GM12865 (cell line): ENCODE measurements at places on chromosomes 12 and 14.

DNA sequence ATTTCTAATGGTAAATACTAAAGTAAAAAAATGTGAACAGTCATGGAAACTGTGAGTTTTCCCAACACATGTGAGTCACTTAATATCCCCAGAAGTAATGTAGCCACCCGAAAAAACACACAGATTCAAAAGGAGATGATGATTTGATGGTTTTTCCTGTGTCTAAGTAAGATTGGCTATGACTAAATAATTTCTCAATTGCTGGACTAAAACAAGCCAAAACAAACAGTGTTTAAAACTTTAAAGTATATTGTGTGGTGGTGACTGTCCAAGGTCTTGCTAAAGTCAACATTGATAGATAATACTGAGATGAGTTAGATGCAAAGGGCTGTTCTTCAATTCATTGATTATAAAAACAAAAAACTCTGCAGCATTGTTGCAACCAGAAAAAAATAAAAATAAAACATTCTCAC lies 89.6 kb upstream of the SOX5 start:
- no peak for DNase-seq

DNA sequence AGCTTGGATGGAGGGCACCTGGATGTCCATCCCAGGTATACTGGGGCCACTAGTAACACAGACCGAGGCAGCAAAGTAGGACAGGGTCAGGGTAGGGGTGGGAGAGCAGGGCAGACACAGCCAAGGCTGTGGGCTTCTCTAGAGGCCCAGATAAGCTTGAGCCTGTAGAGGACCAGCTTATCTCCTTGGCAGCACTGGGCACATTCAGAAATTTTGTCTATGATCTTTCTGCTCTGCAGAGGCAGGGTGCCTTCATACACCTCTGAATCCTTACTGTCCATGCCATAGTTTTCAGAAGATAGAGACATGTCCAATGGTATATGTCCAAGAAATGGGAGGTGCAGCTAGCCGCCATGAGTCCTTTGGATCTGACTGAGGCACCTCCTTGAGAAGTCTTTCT lies 26.4 kb upstream of the USP15 start:
- no peak for DNase-seq

DNA sequence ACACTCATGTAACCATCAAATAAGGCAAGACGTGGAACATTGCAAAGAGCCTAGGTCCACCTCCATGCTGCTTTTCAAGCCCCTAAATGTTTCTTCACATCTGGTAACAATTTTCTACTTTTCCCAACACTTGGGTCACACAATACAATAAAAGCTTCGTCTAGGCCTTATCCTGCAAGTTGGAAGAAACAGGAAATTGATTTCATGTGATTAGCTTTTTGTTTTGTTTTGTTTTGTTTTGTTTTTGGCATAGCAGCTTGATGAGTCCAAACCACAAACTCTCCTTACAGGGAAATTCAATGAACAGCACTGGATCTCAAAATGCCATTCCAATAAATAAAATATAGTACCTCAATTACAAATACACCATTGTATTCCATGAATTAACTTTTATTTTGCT lies 19.3 kb downstream of the TAS2R50 start:
- DNase-seq, result no peak

DNA sequence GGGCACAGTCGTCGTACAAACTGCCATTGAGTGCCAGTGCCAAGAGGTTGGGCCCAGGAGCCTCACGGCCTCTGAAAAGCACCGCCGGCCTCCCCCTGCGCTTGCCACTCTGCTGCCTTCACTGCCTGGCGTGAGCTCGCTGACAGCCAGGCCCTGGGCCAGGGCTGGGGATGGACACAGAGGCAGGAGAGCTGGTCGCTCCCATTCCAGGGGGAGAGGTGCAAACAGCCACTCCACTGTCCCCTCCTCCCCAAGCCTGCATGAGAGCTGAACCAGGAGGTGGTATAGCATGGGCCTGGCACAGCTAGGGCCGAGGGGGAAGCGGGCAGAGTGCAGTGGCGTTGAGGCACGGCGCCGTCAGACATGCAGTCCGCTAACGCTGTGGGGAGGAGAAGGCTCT lies 4.6 kb downstream of the ADSS1 start:
- DNase-seq, result no peak

DNA sequence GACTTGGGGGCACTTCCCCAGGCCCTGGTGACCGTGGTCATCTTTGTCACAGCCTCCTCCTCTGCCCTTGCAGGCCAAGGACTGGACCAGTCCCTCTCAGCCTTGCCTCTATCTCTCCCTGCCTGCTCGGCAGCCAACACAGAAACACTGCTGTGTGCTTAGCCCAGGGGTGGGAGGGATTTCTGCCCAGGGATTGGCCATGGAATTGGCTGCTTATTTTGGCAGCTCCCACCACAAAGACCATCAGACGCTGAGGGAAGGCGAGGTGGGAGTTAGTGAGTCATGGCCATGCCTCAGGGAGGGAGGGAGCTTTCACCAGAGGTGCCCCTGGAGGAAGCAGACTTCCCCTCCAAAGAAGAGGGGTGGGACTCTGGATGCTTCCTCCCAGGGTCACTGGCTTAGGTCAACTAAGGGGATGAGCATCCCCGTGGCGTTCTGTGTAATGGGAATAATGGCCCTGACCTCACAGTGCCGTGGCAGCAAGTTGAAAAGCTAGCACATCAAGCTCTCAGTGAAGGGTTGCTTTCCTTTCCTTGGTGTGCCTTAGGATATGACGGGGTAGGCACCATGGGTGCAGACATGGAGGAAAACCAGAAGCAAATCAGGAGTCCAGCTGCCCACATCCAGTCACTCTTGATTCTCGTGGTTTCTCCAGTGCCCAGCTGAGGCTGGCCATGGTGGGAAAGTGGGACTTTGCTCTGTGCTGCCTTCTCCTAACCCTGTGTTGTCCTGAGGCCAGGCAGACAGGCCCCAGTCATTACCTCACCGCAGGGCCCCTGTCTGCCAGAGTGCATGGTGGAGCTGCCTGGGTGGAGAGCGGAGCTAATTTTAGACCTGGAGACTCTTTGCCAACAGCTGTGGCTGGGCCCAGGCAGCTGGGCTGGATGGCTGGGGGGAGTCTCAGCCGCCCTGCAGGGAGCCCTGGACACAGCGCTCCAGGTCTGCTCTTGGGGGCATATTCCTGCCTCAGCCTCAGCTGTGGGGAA lies 21.4 kb downstream of the B4GALNT3 start:
- no peak for DNase-seq

- DNase-seq, result no peak
These were observed 26.3 kb downstream of the ITGA7 start for GRCh38 chr12:55681142-55682077.

GRCh38 chr14:94936401-94936892 lies 166.5 kb upstream of the GSC start:
- DNase-seq, result no peak

- DNase-seq, result peak; percentile 72
These were observed 594 bp downstream of the ZCCHC8 start for GRCh38 chr12:122499991-122500684.

DNA sequence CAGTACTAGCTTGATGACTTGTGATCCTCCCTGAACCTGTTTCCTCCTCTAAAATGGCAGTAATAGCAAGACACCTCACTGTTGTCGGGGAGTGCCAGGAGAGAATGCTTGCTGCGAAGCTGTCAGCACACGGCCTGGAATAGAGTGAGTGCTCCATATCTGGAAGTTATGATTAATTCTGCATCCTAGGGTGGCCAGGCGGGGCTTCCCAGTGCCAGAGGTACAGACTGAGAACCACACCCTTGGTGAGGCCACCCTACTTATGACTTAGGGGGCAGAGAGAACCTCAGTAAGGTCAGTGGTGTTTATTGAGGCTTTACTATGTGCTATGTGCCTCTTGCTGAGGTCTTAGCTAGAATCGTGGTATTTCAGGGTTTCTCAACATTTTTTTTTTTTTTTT lies 20.1 kb downstream of the MORN3 start:
- DNase-seq, result no peak

- DNase-seq, result peak; percentile 71
These were observed 17.4 kb upstream of the GALNT16 start for GRCh38 chr14:69242311-69243224.

GRCh38 chr14:31026077-31026449 lies at the start of gene STRN3:
Gene STRN3 (minus strand): TSS chr14:31026379. CDS start chr14:31026185, 194 bp downstream.
- DNase-seq, result no peak

- no peak for DNase-seq
These were observed 54.1 kb upstream of the BEGAIN start for GRCh38 chr14:100641274-100641860.

DNA sequence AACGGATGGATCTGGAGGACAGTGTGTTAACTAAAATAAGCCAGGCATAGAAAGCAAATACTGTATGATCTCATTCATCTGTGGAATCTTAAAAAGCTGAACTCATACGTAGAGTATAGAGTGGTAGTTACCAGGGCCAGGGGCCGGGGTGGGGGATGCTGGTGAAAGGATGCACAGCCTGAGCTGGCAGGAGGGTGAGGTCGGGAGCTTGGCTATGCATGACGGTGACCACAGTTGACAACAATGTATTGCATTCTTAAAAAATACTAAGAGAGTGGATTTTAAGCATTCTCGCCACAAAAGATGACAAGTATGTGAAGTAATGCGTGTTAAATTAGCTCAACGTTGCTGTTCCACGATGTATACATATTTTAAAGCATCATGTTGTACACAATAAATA lies 351.3 kb downstream of the TMEM121 start:
- DNase-seq, result no peak

GRCh38 chr12:3236345-3237187 lies 159.4 kb downstream of the TSPAN9 start:
- DNase-seq, result peak; percentile 49

- no peak for DNase-seq
These were observed 32.9 kb downstream of the RIN3 start for GRCh38 chr14:92546347-92547053.

DNA sequence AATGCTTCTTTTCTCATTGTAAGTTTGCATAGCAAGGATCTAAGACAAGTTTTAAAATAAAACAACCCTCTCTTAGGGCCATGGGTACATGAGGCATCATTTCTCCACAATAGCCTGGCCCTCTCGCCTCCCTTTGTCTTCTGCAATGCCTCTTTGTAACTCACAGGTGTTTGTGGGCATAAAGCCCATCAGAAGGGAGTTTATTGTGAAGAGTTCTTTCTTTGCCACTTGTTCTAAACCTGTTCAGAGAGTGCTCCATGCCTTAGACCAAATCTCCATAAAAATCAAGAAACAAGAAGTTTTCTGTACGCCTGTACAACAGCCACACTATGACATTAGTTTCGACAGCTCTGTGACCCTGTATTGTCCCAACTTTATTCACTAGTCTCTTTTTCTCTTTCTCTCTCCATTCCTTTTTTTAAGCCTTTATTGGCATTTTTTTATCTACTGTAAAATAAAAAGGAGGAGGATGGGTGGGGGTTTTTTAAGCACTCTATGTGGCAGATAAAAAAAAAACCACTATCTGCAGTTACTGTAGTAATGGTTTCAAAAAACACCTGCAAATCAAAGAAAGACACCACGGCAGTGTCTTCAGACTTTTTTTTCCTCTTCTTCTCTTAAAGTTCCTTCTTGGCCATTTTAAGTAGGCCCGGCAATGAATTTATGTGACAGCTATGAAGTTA lies 1.6 kb downstream of the C12orf42 start:
- no peak for DNase-seq

GRCh38 chr12:15547691-15548090 lies 225.4 kb downstream of the PTPRO start:
- DNase-seq, result no peak

DNA sequence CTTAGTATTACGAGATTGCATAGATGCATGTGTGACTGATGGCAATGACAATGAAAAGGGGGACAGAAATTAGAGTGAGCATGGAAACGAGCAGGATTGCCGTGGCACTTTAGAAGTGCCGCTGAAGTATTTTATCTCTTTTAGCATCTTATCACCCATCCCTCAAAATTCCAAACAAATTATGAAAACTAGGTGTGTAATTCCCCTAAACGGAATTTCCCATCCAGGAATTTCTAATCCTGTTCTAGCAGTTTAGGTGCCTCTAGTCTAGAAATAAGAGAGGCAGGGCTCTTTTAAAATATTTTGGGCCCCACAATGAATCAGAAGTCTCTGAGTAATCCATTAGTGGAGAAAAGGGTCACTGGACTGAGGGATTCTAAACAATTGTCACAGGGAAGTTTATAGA lies 947 bp downstream of the TMEM52B start:
- no peak for DNase-seq

GRCh38 chr12:49791700-49792099 lies 36.5 kb downstream of the NCKAP5L start:
- DNase-seq, result no peak

DNA sequence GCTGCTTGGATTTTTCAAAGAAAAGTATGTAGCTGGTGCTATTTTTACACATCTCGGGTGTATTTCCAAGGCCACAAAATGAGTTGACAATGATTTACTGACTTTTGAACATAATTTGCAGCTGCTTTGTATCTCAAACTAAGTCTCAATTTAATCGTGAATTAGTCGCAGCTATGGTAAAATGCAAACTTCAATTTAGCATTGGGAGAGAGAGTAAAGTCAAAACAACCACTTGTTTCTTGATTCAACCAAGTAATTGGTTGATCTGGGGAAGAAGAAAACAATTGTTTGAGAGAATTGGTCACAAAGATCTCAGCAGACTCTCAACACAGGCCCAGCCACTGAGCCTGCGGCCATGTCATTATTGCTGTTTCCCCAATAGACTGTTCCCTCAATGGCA lies 75.0 kb upstream of the DYRK2 start:
- DNase-seq, result no peak

- DNase-seq, result no peak
These were observed 5.4 kb downstream of the ZNF219 start for GRCh38 chr14:21093018-21093417.

DNA sequence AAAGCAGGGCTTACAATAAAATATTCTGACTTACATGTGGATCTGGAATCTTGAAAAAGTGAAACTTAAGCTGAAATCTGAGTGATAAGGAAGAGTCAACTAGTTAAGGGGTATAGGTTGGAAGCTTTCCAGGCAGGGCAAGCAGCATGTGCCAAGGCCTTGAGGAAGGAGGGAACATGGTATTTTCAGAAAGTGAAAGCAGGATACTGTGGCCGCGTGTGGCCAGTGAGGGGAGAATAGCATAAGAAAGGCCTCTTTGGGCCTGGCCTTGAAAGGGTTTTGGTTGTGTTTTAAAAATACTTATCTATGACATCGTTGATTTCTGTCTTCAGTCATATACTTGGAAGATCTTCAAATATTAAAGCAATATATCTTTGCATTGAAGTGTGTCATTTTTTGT lies 213.4 kb downstream of the AKAP6 start:
- peak; percentile 48 for DNase-seq

DNA sequence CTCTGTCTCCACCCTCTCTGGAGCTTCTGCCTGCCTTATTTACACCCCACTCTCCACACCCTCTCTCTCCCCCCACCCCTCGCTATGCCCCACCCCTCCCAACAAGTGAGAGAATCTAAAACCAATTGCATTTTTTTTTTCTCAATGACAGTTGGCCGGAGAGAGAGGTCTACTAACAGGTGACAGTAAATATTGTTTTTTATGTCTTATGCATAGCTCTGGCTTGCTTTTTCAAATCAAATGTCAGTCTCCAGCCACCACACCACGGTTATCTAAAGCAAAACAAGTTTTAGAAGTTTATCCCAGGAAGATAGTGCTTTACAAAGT lies at the start of gene KCNC2:
Gene KCNC2, minus strand, starts transcription at position 28 of the 327 bp plus-strand sequence.
- no peak for DNase-seq

- no peak for DNase-seq
These were observed 86.1 kb upstream of the CPM start for GRCh38 chr12:69019082-69019481.
